NCI-H1436 treated with DMSO at 0.1 percent for 48 hours (cell line): ENCODE measurements at places on chromosomes 16 and 17.

- no peak for DNase-seq
These were observed 47.2 kb downstream of the SCNN1G start for GRCh38 chr16:23229714-23230113.

DNA sequence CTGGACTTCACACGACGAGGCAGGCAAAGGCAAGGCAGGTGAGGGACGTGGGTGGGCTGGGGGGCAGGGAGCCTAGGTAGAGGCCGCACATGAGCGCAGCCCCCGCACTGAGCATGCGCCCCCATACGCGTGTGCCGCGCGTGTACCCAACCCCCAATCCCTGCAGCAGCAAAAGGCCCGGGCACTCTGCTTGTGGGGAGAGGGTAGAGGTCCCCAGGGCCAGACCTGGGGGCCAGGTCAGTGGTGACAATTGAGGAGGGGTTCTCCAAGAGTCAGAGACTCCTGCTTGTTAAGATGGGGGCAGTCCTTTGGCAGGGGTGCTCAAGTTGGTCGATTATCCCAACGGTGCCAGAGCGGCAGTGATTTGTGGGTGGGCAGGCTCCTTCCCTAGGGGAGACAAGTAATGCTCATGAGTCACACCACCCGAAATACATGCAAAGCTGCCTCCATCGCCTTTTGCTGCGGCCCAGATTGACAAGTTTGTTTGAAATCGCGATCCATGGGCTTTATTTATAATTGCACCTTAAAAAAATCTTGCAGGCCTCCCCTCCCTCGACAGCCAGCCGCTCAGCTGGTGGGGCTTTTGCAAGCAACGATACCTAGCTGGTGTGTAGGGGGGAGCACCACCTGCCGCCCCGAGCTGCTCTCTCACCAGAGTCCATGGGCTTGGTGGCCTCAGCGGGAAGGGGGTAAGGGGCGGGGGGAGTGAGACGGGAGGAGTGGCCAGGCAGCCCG is 1.1 kb upstream of the GIT1 start:
- peak; percentile 53 for DNase-seq

- DNase-seq: no peak
These were observed 175.3 kb downstream of the NPIPB11 start for GRCh38 chr16:29231244-29231643.

DNA sequence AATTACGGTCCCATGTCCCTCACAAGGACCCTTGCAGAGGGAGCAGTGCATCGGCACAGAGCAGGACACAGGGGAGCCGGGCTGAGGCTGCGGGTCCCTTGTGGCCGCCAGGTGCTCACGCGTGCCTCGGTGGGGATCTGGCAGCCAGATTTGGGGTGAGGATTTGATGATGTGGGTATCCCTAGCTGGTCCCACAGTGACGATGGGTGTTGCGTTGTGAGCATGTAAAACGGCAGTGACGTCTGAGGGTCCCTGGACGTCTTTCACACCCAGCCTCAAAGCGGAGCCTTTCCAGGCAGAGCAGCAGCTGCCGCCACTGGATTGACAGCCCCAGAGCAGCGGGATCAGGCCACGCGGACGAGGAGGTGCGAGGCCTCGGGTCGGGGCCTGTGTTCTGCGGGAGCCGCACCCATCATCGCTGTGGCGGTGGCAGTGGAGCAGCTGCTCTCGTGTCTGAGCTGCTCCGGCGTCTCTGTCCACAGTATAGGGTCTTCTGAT is 54.6 kb downstream of the WDR45B start:
- DNase-seq: no peak

- DNase-seq: no peak
These were observed 1.7 kb upstream of the ZNF423 start for GRCh38 chr16:49857423-49858181.

GRCh38 chr17:6455321-6455705 is 11.1 kb downstream of the PIMREG start:
- no peak for DNase-seq

- no peak for DNase-seq
These were observed 132.1 kb downstream of the CLEC16A start for GRCh38 chr16:11076259-11077018.

DNA sequence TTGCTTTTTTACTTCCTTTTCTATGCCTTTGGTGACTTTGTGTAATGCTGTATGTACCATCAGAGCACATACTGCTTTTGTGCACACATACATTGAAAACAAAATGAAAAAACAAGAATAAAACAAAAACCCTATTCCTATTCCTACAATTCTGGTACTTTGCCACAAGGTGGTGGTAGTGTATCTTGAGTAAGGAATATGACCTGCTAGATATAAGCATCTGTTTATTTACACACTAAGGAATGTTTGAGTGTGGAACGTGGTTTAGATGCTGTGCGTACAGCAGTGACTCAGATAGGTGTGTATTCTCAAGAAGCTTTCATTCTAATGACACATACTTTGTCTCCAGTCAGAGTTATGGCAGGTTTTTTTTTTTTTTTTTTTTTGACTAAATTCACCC is 606.2 kb downstream of the WWOX start:
- DNase-seq: no peak

GRCh38 chr17:42405963-42406495 is 17.0 kb downstream of the CAVIN1 start:
- DNase-seq: no peak

- DNase-seq: no peak
These were observed 11.8 kb downstream of the NLRC5 start for GRCh38 chr16:57001026-57001679.

DNA sequence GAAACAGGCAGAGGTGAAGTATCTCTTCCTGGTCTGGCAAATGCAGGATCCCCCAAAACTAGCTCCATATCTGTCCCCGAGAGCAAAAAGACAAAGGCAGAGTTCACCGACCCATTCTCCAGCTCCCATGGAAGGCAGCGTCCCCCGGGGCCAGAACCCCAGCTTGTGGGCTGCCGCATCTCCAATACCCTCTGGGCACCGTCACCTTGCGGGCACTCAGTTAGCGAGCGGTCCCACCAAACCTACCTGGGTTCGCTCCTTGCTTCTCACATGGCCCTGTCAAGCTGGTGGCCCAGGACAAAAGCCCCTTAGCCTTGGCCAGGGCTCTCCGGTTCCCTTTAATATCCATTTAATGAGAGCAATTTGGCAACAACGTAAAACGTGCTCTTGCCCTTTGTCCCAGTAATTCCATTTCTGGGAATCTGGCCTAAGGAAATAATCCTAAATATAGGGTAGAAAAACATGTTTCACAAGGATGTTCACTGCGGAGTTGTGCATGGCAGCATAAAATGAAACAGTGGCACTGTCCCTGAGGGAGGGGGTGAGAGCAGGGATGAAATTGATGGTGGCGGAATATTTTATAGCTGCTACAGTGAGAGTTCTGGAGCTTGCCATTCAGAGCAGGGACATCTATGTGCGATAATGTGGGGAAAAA is 157.1 kb downstream of the CMIP start:
- DNase-seq: no peak

DNA sequence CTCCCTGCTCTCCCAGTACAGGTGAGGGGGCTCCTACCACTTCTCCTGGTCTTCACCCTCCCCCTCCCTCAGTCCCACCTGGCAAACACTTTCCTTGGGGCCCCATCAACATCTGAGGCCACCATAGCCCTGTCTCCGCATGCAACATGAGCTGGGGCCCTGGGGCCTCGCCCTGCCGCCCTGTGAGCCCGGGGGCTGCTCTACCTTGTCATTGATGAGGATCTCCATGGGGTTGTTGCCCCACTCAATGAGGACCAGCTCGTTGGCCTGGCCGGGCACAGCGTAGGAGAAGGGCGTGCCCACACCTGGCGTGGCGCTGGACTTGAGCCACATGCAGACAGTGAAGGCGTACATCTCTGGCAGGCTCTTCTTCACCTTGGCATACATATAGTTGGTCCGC is 3.4 kb downstream of the NPTX1 start:
- no peak for DNase-seq

GRCh38 chr16:72913551-72913950 is 134.4 kb downstream of the ZFHX3 start:
- DNase-seq: no peak

- peak; percentile 18 for DNase-seq
These were observed 558 bp downstream of the HSD3B7 start for GRCh38 chr16:30985401-30986128.

GRCh38 chr16:66728117-66728787 is 23.2 kb downstream of the DYNC1LI2 start:
- DNase-seq: peak; percentile 14

- DNase-seq: no peak
These were observed 122.4 kb downstream of the LAT start for GRCh38 chr16:29107299-29107698.
